Right renal cortex interstitium (tissue), 3 donors: ENCODE measurements at places on chromosomes 13 and 19. TPM values are rescaled to one million over a fixed set of nuclear protein-coding genes. Genes with fewer than 3 reads are reported as not detected.

The ARHGAP45 gene
- 10.6 TPM for polyA plus RNA-seq

The NCAN gene
- polyA plus RNA-seq: 0.03 TPM

The SIGLEC10 gene
- 1.1 TPM for polyA plus RNA-seq

The DCT gene
- polyA plus RNA-seq: 0.11 TPM

The KLK4 gene
- not detected for polyA plus RNA-seq

The CABP5 gene
- polyA plus RNA-seq: not detected

The C19orf81 gene
- 1.7 TPM for polyA plus RNA-seq

The ARRDC5 gene
- polyA plus RNA-seq: not detected

The ZNF728 gene
- 0.14 TPM for polyA plus RNA-seq

The SYT5 gene
- polyA plus RNA-seq: 0.18 TPM

The CDX2 gene
- not detected for polyA plus RNA-seq

The WDR62 gene
- 4.7 TPM for polyA plus RNA-seq

The PNMA8A gene
- polyA plus RNA-seq: 72.2 TPM

The ATP4A gene
- polyA plus RNA-seq: 0.06 TPM

The SGCG gene
- polyA plus RNA-seq: 3.8 TPM

DNA sequence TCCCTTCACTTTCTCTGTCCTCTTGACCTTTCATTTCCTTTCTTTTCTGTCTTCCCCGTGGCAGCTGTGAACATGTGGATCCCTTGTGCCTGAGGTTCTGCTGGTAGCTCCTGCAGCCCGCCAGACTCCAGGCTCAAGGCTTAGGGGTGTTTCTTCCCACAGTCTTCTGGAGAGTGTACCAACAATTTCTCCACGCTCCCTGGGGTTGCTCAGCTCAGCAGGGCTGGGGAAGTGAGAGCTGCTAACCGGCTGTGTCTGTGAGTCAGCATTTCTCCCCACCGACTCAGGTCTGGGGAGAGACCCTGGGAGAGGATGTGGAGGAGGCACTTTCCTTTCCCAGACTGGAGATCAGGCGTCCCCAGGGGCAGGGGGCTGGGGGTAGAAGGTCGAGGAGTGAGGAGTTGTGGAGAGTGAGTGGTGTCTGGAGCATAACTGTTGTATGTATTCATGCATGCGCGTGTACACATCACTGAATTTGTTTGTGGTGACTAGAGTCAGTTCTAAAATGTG lies 193.6 kb downstream of the KCNRG start:
- no peak for DNase-seq

GRCh38 chr19:37699057-37699456 lies 20.5 kb downstream of the ZNF607 start:
- DNase-seq: no peak

DNA sequence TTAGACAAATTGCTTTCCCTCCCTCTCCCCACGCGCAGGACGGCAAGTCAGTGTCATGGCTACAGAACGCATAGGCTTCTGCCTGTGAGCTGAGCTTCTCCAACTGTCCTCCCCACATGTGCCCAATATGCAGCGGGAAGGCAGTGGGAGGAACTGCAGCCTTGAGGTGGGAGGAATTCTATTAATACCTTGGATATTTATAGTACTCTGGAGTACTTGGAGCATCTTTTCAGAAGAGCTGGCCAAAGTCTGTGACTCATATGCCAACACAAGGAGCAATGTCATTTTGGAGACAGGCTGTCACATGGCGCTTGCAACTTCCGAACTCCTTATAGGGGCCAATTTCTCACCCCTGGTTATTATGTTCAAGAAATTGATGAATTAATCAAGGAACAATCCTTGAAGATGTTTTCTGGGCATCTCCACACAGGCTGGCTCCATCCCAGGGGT lies 245.0 kb upstream of the SERP2 start:
- no peak for DNase-seq

GRCh38 chr13:66391322-66391721 lies 838.8 kb downstream of the PCDH9 start:
- no peak for DNase-seq

DNA sequence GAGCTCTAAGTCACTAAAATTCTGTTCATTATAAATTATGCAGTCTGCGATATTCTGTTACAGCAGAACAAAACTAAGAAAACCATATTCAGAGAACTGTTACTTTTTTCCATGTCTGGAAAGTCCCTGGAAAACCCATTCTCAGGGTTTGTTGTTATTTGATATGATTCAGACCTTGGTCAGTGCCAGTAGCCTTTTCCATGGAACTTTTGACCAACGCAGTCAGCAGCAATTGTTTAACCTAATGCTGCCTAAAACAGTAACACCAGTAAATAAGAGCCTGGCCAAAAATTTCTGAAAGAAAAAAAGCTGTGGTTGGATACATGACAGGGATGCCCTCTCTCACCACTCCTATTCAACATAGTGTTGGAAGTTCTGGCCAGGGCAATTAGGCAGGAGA lies 402.7 kb downstream of the TBC1D4 start:
- DNase-seq: no peak

- DNase-seq: no peak
These were observed 3.3 kb downstream of the CSNK1G2 start for GRCh38 chr19:1944088-1944915.

DNA sequence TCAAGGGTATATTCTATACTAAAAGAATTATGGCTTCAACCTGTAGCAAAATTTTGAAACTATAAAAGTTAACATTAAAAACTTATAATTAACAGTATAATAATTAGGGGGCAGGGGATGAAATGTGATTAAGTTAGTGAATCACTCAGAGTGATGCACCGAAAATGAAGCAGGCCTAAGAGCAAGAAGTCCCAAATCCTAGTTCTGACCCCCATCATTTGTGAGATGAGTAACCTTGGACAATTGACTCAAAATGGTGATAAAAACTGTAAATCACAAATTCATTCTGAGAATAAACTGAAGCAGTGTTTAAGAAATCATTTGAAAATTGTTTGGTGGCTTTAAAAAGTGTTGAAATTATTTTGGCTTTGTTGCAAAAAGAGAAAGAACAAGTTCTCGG lies 56.8 kb downstream of the KLF12 start:
- DNase-seq: no peak

- DNase-seq: no peak
These were observed 2.2 kb upstream of the MCF2L start for GRCh38 chr13:112966776-112967175.

- DNase-seq: no peak
These were observed 26.7 kb downstream of the CAB39L start for GRCh38 chr13:49417161-49417560.

DNA sequence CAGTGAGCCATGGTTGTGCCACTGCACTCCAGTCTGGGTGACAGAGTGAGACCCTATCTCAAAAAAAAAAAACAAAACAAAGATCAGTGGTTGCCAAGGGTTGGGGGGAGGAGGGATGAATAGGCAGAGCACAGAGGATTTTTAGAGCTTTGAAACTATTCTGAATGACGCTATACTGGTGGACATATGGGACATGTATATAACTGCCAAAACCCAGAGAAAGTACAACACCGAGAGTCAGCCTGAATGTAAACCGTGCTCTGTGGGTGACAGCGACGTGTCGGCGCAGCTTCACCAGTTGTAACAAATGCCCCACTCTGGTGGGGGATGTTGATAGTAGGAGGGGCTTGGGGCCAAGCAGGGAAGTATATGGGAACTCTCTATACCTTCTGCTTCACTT lies 32.9 kb downstream of the ZIC5 start:
- no peak for DNase-seq

DNA sequence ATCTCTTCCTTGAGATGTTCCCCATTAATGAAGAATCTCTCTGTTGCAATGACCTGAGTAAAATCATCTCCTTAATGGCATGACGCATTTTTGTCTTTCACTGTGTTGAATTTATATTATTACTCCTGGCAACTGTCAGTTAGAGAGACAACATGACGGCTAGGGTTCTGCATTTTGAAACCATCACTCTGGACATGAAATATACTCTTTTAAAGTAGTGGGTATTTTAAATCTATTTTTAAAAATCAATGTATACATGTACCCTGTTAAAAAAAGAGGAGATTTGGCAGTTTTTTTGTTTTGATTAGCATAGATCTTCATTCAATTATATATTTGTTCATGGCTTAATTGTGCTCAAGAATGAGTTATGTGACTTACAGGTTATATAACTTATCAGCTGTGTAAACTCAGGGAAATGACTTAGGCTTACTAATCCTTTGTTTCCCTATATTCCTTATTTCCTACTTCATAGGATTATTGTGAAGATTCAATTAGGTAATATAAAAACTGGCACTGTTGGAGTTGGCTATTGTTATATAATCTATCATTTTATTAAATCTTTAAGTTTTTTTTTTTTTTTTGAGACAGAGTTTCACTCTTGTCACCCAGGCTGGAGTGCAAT lies 632.0 kb upstream of the SPRY2 start:
- no peak for DNase-seq

DNA sequence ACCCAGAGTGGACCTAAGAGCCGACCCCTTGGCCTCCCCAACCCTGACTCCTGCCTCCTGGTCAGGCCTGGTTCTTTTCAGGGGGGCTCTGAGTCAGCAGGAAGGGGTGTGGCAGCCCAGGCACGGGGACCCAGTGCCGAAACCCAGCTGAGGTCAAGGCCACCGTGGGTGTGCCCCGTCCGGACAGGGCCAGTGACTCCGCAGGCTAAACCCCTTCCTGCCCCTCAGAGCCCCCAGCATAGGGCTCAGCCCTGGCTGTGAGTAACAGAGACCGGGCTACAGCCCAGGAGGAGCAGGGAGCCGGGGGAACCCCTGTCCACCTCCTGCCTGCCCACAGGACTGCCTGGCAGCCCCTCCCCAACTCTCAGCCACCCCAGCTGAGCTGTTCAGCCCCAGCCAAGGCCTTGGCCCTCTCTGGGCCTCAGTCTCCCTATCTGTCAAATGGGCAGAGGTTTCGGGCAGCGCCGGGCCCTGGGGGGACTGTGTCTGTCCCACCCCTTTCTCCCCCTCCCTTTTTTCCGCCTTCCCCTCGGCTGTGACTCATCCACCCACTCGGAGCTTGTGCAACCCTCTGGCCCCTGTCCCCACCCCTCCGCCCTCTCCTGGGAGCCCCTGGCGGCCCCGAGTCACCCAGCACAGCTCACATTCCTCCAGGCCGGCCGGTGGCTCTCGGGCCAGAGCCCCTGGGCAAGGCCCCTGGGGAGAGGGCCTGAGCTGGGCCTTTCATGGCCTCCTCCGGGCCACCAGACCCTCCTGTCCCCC lies 8.6 kb downstream of the ZBTB7A start:
- no peak for DNase-seq

DNA sequence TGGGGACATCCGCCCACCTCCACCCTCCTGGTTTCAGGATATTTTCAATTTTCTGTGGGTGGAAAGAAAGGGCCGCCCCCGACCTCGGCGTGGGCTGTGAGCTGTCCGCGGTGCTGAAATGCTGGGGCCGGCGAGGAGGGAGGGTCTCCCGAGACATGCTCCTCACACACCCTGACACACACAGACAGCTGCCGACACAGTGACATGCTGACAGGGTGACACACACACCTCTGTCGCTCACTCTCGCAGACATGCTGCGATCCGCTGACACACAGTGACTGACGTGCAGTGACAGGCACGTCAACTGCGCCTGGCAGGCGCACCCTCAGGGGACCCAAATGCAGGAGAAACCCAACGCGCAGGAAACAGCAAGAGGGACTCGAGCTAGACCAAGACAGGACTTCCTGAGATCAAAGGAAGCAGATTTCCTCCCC lies 25.1 kb upstream of the MEIS3 start:
- no peak for DNase-seq

DNA sequence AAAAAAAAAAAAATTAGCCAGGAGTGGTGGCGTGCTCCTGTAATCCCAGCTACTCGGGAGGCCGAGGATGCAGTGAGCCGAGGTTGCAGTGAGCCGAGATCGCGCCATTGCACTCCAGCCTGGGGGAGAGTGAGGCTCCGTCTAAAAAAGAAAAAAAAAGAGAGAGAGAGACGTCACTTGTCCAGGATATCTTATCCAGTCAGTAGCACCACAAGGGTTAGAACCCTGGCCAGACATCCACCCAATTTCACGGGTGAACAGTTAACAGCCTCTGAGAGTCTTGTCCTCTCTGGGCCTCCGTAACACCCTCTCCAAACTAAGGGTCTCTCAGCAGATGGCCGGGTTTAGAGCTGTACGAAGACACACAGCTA lies 917 bp upstream of the CLPTM1 start:
- no peak for DNase-seq

DNA sequence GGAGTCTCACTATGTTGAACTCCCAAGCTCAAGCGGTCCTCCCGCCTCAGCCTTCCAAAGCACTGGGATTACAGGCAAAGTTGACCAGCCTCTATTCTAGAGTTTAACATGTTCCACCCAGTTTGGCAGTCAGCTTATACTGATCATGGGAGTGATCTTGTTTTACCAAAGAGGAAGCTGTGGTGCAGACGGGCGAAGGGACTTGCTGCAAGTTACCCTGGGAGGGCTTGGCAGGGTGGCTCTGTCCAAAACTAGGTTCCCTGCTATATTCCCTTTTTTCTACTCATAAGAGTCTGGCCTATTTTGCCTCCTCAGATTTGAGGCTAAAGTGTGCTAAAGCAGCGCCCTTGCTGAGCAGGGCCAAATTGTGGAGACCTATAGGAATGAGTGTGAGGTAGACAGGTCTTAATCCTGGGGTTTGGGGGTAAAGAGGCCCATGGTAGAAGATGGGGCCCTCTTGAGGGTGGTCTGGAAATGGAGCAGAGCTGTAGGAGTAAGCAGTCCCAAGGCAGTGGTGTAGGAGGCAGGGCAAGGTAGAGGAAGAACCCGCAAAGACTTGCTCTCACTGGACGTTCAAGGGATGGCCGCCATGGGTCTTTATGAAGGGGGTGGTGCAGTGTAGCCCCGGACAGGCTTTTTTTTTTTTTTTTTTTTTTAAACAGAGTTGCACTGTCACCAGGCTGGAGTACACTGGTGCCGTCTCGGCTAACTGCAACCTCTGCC lies 3.3 kb downstream of the RPS19 start:
- no peak for DNase-seq

- no peak for DNase-seq
These were observed 24.3 kb downstream of the COL4A2 start for GRCh38 chr13:110331362-110331761.

DNA sequence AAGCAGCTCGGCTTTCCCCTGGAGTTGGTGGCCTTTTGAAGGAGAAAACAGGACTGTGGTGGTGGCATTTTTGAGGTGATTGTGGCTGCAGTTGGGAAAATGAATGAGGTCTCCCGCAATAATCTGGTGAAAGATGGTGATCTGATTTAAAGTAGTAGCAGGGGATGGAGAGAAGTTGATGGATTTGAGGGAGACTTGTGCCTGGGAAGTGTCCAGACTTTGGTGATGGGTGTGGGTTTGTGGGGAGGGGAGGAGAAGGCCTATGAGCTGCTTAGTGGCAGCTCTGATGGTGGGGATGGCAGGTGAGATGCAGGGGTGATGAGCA lies 4.0 kb upstream of the EPN1 start:
- no peak for DNase-seq

- no peak for DNase-seq
These were observed 495.5 kb downstream of the FOXO1 start for GRCh38 chr13:40170982-40171381.

GRCh38 chr19:33558856-33559255 lies 37.3 kb upstream of the PEPD start:
- DNase-seq: no peak
